ENCODE measurements at places on chromosomes 2 and 18.
A peak's percentile ranks its signal among the peaks of the same experiment; 100 is the strongest.

DNA sequence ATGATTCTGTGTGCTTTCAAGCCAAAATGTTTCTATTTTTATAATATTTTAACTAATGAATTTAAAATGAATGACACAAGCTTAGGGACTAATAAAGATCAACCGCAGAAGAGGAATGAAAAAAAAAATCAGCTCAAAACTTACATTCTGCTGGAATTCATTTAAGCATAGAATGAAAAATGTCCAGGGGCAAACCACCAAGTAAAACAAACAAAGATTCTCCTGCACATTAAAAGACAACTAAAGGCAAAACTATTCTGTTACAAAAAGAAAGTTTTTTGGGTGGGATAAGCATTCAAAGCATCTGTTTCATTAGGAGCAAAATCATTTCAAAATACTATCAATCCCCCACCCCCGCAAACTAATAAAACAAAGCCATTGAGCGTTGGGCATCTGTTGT lies 99.3 kb upstream of the SOX11 start:
- no peak for DNase-seq

DNA sequence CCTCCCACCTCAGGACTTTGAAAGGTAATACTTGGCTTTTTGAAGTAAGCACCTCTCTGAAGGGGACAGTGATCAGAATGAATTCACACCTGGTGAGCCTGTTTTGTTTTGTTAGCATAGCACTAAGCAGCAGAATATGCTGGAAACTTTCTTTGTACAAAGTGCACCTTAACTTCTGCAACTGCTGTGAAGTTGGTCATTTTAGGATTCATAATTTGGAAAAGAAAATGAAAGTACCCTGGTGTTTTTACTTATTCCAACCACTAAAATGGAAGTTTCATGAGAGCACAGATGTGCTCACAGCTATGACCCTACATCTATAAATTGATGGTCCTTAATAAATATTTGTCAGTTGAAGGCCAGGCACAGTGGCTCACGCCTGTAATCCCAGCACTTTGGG lies 257.8 kb upstream of the STON1 start:
- no peak for DNase-seq

GRCh38 chr18:2662990-2663389 lies 7.5 kb downstream of the SMCHD1 start:
- no peak for DNase-seq

DNA sequence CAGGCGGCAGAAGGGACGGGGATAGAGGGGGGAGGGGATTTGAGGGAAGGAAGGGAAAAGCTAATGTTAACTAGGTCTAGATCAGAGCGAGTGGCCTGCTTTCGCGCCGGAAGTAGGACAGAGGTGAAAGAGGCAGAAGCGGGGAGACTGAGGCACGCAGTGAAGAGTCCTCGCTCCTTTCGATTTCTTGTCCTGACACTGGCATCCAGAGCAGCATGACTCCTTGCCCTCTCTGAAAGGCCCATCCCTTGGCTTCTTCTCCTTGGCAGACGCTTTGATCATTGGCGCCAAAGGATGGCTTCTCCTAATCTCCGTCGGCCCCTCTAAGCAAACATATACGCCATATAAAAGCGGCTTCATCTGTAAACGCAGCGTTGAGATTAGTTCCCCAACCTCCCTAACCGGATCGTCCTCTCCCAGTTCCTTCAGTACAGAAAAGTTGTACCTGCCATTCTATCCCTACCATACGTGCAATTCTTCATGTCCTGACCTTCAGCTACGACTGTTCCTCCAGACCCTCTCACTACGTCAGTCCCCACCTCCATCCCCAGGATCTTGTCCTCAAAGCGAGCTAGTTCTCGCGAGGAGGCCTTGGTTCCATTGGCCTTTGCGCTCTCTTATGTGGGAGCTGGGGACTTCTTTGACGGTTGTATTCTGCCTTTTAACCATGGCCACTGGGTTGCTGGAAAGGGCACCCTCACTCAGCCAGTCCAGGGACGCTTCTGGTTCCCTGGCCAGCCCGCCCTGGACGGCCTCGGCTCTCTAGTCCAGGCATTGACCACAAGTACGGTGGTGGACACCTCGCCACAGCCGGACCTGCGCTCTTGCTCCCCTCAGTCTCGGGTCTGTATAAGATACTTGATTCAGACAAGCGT lies 857 bp upstream of the NEUROD1 start:
- DNase-seq: no peak

GRCh38 chr18:38312532-38312931 lies 746.9 kb upstream of the CELF4 start:
- no peak for DNase-seq

- DNase-seq: no peak
Measured at GRCh38 chr18:56891116-56891515, 240.0 kb downstream of the WDR7 start.

- no peak for DNase-seq
Measured at GRCh38 chr2:9416267-9416961, 6.9 kb downstream of the ITGB1BP1 start.

DNA sequence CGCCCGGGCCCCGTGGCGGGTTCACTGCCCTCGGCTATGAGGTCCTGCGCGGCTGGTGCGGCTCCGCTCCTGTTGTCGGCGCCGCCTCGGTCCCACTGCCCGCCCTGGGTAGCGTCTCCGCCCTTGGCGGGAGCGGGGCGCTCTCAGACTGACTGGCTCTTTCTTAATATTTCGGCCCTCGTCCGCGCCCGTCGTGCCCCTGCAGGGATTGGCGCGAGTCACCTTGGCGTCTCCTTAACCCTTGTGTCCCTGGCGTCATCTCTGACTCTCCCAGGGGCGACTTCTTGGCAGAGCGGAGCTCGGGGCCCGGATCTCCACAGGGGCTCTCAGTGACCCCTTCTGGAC lies 1.3 kb downstream of the PTMA start:
- peak; percentile 77 for DNase-seq

GRCh38 chr2:128485761-128486639 lies 167.3 kb upstream of the HS6ST1 start:
- DNase-seq: peak; percentile 52

- no peak for DNase-seq
Measured at GRCh38 chr2:160703648-160704585, 210.3 kb upstream of the RBMS1 start.

GRCh38 chr2:229825476-229825875 lies 96.3 kb downstream of the TRIP12 start:
- no peak for DNase-seq

- no peak for DNase-seq
Measured at GRCh38 chr18:63963615-63964256, 6.1 kb upstream of the SERPINB8 start.

DNA sequence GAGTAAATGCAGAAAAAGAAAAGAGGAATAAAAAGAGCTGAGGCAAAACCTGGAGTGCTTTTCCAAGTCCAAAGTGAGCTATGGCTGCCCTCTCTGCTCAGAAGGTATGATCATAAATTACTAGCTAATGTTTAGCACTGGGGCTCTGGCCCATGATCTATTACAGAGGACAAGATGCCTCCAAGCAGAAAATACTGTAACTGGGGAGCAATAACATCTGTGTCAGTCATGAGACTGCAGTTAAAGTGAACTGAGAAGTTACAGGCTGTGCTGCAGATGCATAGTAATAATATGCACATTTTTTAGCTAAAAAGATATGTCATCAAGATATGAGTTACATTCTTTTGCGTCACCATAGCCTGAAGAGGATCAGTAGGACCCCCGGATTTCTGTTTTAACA lies 209.4 kb upstream of the RBBP8 start:
- DNase-seq: no peak

- no peak for DNase-seq
Measured at GRCh38 chr2:10839813-10840212, 27.2 kb upstream of the PDIA6 start.

DNA sequence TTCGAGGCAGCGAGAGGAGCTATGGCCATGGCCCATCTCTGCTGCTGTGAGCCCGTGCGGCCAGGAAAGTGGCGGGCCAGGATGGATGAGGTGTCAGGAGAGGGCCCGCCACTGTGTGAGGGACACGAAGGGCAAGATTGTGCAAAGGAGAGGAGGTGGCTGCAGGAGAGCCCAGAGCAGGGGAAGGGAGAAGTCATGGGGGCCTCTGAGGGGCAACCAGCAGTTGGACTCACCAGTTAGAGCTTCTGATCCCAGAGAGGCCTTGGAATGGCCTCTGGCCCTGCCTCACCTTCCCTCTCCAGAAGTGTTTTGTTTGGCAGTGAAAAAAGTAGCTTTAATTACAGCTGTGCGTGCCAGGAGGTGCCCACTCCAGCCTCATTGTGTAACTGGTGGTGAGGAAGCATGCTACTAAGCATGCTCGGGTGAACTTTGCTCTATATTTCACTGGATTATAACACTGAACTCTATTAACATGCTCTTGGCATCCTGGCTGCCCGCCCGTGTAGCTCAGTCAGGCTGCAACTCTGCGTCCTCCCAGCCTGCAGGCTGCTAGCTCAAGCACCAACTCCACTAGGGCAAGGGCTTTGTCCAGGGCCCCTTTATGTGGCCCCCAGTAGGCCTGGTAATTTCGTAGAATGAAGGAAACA lies 34.2 kb downstream of the IMPA2 start:
- no peak for DNase-seq

DNA sequence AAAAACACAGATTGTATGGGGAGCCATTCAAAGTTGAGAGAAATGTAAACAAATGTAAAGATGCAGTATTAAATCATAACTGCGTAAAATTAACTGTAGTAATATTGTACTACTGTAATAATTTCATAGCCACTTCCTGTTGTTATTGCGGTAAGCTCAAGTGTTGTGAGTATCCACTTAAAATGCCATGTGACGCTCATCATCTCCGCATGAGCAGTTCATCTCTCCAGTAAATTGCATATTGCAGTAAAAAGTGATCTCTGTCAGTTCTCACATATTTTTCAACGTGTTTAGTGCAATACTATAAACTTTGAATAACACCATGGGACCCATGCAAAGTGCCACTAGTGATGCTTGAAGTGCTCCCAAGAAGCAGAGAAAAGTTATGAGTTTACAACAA lies 41.8 kb upstream of the SP3 start:
- DNase-seq: no peak

DNA sequence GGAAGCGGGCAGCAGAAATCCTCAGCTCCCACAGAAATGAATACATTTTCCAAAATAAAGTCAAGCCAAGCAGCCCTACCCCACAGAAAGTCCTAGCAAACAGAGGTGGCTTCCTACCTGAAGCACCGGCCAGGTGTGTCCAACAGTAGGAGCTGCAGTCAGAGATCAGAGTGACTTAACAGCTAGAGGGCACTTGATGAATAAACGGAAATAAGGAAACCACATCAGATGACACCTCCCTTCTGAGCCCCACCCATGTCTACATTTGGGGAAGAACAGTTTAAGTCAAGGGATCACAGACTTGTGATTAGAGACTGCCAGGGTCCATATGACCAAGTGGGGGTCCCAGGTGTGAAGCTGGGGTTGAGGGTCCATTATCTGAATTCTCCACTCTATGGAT lies at the start of gene CXCR1:
TSS of gene CXCR1 (minus strand) at position 172 of the 400 bp plus-strand sequence. CDS start 1,751 bp downstream, outside the sequence.
- DNase-seq: no peak
